ENCODE measurements at places on chromosomes 5 and 9.

GRCh38 chr5:92544036-92544435 is 1037.0 kb downstream of the NR2F1-AS1 start:
- no peak for DNase-seq

DNA sequence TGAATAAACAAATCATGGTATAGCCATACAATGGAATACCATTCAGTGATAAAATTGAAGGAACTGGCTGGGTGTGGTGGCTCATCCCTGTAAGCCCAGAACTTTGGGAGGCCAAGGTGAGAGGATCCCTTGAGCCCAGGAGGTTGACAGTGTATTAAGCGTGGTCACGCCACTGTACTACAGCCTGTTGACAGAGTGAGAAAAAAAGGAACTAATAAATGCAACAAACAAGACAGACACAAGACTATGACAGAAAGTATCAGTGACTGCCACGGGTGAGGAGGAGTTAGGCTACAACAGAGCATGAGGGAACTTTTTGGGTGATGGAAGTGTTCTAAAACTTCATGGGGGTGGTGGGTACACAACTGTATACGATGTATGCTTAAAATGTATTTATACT is 2.2 kb downstream of the FNIP1 start:
- no peak for DNase-seq

DNA sequence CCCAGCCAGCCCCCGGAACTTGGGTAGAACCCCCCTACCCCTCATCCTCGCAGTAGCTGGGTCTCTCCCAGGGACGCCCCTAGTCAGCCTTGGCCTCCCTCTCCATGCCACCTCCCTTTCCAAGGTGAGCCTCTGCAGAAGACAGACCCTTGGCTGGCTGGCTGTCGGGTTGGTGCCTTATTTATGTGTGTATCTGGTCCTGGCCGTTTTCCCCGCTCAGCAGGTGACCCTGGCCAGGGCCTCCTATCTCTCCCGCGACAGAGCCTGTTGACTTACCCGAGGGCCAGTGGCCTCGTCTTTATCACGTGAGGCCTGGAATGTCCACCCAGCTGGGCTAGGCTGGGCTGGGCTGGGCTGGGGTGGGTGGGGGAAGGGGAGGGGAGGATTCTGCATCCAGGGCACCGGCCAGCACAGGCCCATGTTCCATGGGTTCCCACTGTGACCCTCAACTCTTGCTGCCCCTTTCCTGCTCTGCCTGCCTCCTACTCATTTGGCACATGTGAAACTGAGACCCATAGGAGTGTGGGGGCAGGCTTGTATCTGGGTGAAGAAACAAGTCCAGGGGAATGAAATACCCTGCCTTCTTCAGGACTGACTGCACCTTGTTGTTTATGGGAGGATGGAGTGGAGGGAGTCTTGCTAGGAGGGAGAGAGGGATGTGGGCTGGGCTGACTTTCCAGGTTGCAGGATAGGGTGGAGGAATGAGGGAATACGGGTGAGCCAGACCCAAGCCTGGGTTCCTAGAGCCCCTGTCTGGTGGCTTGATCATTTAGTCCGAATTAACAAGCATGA is 3.1 kb downstream of the CXXC5 start:
- no peak for DNase-seq

DNA sequence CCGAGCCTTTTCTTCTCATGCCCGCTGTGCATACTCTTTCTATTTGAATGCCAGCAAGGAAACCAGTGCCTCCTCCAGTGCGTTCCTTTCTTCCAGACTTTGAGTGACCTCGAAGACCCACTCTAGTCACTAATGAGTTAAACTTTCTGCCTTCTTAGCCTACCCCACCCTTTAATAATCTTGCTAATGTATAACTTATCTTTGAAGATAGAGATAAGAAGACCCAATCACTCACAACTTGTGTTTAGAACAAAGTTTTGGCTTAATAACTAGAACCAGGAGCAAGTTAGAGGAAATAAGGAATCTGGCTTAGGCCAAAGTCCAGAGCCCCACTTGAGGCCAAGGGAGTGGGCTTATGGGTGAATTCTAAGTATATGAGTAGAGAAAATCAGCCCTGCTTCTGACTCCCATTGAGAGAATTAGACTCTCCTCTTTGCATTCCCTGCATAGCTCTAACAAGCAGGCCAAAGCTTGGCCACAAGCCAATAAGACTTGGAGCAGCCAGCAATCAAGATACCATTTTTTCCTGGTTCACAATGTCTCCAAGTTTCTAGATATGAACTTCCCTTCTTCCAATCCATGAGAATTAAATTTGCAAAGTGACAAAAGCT is 181.5 kb upstream of the PIK3R1 start:
- DNase-seq: no peak

DNA sequence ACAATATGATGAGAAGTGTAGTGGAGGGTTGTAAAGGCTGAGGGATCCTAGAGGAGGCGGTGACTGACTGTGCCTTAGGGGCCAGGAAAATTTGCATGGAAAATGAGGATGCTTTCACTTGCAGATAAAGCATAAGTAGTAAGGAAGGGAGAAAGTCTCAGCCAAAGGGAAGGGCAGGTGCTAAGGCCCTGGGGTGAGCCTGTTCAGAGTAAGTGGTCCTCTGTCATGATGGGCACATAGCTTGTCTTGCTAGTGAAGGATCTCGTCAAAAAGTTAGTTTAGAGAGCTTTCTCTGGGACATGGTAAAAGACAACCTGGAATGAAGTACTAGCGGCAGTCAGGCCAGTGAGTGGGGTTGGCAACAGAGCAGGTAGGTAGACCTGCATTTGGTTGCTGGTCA is 75.4 kb upstream of the CPLX2 start:
- no peak for DNase-seq

GRCh38 chr5:43553381-43553780 is 3.5 kb downstream of the PAIP1 start:
- no peak for DNase-seq

DNA sequence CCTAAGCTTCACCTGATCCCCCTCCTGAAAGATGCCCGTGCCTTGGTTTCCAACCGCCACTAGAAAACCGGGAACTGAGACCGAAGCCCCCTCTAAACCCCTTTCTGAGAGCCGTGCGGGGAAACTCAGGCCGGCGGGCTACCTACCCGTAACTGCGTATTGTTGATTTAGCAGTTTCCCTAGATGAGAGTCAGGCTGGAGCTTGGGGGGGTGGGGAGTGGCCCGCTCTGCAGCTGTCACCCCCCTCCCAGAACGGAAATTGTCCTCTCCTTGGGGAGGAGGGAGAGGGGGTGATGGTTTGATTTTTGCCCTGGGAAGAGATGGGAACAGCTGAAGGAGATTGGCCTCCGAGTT is 2.5 kb downstream of the CXXC5 start:
- DNase-seq: no peak

GRCh38 chr5:76175821-76176403 is 92.7 kb downstream of the SV2C start:
- no peak for DNase-seq

DNA sequence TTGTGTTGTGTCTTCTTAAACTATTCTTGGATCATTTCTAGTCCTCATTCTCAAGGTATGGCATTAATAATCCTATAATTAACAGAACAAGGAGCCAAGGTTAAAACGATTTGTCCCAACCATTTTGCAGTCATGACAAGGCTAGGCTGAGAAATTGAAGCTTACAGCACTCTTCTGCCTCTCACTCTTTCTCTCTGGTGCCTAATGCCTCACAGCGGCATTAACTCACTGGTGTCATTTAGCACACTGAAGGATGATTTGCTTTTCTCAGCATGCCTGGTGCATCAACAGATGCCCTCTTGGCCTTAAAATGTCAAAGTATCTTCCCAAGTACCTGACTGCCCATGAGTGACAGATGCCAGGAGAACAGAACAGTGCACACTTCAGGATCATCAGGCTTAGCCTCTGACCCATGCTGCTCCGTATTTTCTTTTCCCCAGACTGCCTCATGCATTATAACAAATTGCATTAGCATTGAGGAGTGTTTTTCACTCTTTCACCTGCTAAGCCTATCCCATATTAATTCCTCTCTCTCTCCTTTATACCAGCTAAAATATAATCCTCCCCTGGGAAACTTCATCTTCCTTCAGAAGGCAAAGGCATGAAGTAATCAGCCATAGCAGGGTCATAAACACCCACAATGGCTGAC is 61.1 kb upstream of the SV2C start:
- no peak for DNase-seq

DNA sequence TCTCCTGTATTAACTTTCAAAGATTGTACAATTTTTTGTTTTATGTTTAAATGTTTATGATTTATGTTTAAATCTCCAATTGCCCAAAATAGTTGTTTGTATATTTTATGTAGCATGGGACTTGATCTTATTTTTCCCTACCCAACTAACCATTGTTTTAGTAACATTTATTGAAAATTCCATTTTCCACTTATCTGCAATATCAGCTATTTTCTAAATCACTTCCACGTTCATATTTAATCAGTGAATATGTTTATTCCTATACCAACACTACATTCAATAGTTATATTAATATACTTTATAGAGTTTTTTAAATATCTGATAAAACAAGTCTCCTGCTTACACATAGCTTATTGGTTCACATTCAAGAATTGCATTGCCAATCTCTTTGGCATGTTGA is 532.2 kb downstream of the CHSY3 start:
- DNase-seq: no peak

DNA sequence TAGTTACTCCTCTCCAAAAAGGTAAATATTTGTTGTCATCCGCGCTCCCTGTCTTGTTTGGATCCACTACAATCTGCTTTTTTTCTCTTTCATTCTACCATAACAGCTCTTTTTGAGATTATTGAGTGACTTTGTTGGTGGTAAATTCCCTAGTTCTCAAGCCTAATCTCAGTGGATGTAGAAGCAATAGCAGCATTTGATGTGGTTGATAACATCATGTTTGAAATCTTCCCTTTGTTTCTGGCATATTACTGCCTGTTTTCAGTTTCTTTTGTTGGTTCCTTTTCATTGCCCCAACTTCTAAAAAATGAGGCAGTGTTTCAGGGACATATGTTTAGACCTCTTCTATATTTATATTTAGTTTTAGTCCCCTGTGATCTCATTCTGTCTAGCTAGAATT is 8.9 kb downstream of the CDC42SE2 start:
- no peak for DNase-seq

DNA sequence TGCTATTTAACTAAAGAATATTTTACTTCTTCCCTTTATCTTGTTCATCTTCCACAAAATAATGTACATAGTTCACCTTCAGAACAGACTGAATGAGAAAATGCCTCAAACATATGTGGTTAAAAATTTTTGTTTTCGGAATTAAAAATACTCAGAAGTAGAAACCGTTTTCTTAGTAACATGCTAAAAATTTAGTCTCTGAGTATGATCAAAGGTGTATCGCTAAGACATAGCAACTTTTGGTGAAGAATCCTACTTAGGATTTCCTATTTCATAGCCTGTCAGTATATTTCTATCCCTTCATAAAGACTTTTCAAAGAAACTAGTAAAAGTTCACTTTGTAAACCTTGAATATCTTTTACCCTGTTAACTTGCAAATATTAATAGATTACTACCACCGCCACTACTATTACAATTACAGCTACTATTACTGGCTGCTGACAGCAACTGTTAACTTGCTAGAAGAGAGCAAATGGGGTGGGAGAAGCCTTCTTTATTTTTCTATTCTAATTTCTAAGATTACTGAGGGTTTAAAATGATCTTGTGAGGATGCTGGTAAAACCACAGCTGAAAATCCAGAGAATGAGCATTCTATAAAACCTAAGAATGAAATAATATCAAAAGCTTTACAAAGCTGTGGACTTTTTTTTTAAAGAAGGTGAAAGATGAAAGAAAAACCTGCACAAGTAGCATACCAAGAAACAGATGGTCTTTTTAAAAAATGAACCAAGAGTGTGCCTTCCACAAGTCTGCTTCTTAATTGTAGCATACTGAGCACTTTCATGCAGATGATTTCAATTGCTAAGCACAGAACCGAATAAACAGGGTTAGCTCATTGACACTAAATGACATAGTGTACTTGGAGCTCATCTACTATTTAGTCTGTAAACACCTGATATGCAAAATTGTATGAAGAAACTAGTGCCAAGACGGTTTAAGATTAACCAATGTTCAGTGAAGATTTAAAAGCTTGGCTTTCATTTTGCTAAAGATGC is 246.3 kb upstream of the EFNA5 start:
- no peak for DNase-seq

Data from activated CD8-positive, alpha-beta memory T cell treated with anti-CD3 and anti-CD28 coated beads for 48 hours (primary cell).